ENCODE measurements at places on chromosomes 5 and 9.

GRCh38 chr9:36632892-36633291 is 60.2 kb downstream of the MELK start:
- DNase-seq = peak; percentile 39

GRCh38 chr5:179800696-179801201 is 5.9 kb downstream of the MGAT4B start:
- no peak for DNase-seq

DNA sequence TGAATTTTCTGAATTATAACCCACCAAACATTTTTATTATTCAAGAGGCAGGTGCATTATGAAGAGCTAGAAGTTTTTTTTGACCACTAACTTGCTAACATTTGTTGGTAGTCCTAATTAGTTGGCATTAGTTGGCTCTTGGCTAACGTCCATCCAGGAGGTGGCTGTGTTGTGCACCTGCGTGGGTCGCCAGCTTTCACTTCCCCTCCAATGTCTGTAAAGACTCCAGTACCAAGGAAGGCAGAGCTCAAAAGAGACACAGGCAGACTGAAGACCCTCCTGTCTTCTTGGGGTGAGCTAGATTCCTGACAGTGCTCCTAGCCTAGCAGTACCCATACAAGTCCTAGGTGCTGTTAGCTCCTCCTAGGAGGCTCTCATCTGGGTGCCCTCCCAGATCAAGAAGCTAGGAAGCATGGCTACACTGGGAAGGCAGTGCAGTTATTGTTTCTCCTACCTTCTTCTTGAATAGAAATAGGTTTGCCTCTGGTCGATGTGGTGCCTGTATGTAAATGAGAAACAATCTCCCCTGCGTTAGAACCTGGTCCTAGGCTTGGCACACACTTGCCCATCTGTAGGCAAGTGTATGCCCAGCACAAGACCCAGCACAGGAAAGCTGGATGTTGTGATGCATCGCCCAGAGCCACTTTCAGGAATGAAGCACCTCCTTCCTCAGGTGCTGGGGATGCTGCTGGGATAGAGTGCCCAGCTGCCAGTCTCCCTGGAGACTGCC is 190.9 kb downstream of the ICE1 start:
- no peak for DNase-seq

DNA sequence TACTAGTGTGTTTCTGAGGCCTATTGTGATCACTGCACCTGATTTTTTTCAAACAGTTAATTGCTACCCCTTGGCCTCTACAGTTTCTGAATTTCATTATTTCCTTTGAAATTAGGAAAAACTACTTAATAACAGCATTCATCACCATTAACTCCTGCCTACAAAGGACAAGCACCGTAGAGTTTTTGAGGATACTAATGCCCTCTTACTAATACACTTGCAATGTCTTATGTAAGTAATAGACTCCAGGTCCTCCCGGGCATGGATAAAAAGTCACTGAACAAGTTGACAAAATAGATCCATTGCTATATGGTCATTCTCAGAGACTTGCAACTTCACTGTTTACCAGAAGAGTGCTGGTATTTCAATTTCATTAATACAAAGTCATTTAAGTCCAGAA is 1172.5 kb downstream of the CDH12 start:
- no peak for DNase-seq

GRCh38 chr5:150333400-150333799 is 24.1 kb upstream of the TCOF1 start:
- DNase-seq = no peak

DNA sequence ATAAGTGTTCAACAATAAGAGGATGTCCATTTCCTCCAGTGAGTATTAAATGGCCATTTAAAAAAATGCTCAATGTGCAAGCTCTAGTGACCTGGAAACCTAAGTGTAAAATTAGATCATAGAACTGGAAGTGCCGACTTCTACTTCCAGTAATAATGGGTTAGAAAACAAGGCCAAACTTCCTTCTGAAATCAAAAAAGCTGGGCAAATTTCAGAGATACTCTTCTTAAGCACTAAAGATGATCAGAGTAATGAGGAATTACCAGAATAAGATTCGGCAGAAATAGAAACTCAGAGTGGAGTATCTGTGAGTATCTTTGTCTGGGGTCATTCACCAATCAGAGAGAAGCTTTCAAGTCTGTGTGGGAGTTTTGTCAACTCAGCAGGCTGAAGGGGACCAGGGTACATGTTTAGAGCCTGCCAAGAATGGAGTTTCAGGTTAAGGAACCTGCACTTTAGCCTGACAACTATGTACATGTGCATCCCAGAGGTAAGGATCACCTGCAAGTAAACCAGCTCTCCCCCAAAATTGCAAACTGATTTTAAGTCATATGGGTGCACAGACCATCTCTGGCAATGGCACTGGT is 17.1 kb downstream of the FCN2 start:
- DNase-seq = no peak

DNA sequence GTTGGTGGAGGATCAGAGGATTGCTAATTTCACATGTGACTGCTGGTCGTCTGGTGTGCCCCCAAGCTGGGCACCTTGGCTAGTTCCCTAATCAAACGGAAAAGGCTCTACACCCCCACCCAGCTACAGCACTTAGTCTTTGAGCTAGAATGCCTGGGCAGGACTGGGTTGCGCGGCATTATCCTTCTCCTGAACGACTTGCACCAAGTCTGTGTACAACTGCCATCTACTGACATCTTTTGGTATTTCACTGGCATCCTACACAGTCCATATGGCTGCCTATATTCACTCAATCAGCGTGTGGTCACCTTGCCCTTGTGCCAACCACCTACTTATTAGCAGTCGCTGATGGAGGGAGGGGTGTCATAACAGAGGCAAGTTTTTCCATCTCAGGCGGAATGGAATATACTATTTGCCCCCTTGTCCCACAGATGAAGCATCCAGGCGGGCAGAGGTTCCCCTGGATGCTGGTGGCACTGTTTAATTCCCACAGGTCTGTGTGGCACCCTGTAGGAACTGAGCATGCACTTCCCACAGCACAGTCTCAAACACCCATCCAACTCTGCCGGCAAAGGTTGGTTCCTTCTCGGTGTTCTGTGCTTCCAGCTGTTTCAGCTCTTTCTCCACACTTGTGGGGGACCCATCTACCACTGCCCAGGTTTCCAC is 150.1 kb downstream of the OSTF1 start:
- peak; percentile 42 for DNase-seq

GRCh38 chr5:169934990-169935389 is 45.3 kb downstream of the INSYN2B start:
- no peak for DNase-seq

- no peak for DNase-seq
Measured at GRCh38 chr5:130102375-130102774, 198.1 kb downstream of the CHSY3 start.

DNA sequence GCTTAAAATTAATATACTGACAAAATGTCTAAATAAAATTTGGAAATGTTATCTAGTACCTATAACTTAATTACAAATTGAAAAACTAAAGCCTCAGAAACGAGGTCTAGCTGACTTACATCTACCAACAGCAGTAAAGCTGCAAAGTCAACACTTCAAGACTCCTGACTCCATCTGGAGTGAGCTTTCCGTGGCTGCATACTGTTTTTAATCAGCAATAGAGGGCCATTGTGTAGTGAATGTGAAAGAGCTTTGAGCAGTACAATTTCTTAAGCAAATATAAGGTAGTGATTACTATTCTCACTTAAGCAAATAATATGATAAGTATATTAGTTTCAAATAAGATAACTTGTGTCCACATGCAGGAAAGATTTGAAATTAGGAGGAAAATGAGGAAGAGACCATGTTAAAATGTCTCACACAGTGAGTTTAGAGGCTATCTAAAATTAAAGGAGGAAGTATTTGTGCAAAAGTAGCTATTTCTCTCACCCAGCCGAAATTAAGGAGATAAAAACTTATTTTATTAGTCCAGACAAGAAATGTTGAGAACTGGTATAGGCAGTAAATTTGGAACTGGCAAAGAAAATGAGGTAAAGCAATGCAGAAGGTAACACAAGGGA is 6.4 kb downstream of the SPINK6 start:
- peak; percentile 33 for DNase-seq

- peak; percentile 69 for DNase-seq
Measured at GRCh38 chr5:44809215-44809955, 638 bp downstream of the MRPS30 start.

DNA sequence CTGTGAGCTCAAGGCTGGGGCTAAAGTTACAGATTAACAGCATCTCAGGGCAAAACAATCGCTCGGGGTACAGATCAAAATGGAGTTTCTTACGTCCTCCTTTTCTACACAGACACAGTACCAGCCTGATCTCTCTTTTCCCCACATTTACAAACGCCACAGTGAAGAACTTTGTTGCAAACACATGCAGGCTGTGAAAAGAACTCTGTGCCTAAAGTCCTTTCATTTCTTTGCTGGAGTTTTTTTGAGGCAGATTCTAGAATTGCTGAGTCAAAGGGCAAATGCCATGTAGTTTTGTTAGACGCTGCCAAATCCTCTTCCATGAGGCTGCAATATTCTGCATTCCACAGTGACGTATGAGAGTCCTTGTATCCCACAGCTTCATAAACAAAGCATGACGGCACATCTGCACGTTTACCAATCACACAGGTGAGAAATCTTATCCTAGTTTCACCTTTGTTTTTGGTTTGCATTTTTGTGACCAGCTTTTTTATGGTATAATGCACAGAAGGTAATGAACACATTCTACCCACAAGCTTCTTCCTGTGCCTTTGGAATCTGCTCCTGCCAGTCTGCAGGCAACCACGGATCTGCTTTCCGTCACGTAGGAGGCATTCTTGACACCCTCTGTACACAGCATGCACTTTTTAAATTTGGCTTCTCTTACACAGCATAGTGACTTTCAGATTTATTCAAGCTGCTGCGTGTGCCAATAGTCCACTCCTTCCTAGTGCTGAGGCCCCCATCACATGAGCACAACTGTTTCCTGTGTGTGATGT is 44.6 kb upstream of the LPCAT1 start:
- DNase-seq = peak; percentile 23

- DNase-seq = no peak
Measured at GRCh38 chr9:108416324-108416723, 439.5 kb downstream of the ACTL7B start.

DNA sequence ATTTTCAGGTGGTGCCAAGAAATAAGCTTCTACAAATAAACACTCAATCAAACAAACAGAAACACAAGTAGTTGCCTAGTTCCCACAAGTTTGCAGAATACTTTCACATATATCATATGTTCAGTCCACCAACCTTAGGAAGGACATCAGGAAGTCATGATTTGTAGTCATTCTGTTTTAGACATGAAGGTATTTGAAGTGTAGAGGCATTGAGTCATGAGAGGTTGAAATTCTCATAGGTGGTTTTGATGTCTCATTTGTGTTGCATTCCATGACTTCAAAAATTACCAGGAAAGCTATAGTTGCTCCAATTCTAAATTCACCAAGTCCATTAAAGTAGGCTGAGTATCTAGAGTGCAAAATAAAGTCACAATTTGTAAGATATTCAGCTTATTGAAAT is 159.0 kb downstream of the KCTD16 start:
- no peak for DNase-seq

GRCh38 chr5:30131-30530 is 61.8 kb upstream of the PLEKHG4B start:
- DNase-seq = no peak

DNA sequence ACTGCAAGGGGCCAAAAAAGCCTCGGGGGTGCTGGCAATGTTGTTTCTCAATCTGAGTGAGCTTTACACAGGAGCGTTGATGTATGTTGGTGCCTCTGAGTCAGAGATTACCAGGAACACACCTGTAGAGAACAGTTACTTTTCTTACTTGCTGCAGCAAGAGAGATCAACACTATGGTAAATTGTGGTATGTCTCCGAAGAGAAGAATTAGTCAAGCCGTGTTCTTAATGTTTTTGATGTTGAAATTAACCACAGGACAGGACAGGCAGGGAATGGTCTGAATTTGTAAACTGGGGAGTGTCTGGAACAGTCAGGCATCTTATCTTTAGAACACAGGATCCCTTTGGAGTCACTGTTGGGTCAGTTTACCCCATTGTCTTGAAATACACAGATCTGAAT is 285.7 kb downstream of the DNAH5 start:
- DNase-seq = no peak

GRCh38 chr9:37583522-37584121 is 7.4 kb upstream of the FBXO10 start:
- DNase-seq = no peak

- no peak for DNase-seq
Measured at GRCh38 chr9:132770770-132771310, 100.6 kb downstream of the GTF3C4 start.

GRCh38 chr9:88786291-88787079 is 204.8 kb upstream of the S1PR3 start:
- DNase-seq = no peak

- DNase-seq = no peak
Measured at GRCh38 chr9:112382501-112383364, 2.8 kb downstream of the HSDL2 start.

GRCh38 chr5:16135506-16135905 is 44.1 kb downstream of the MARCHF11 start:
- no peak for DNase-seq

GRCh38 chr5:122377026-122377425 is 65.0 kb downstream of the SNCAIP start:
- no peak for DNase-seq

DNA sequence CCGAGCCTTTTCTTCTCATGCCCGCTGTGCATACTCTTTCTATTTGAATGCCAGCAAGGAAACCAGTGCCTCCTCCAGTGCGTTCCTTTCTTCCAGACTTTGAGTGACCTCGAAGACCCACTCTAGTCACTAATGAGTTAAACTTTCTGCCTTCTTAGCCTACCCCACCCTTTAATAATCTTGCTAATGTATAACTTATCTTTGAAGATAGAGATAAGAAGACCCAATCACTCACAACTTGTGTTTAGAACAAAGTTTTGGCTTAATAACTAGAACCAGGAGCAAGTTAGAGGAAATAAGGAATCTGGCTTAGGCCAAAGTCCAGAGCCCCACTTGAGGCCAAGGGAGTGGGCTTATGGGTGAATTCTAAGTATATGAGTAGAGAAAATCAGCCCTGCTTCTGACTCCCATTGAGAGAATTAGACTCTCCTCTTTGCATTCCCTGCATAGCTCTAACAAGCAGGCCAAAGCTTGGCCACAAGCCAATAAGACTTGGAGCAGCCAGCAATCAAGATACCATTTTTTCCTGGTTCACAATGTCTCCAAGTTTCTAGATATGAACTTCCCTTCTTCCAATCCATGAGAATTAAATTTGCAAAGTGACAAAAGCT is 181.5 kb upstream of the PIK3R1 start:
- no peak for DNase-seq

GRCh38 chr9:135494791-135495559 is 5.5 kb upstream of the MRPS2 start:
- DNase-seq = no peak

DNA sequence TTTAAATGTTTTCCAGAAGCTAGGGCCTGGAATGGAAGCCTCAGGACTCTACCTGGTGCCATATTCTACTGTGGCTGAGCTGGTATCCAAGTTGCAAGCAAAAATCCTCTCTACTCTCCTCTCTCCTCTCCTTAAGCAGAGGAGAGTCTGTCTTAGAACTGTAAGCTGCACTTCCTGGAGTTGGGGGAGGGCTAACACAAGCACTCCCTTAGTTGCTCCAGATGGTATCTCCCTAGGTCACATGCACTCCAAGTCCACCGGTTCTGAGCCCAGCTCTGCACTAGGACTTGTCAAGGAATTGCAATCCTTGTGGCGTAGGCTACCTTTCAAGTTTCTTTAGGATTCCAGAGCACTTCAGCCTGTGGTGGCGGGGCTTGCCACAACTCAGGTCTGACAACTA is 513.9 kb upstream of the RGMB start:
- no peak for DNase-seq

Data from suppressor macrophage treated with lipopolysaccharide for 1 hour (primary cell).